ENCODE measurements at places on chromosomes 3 and 15. TPM values are rescaled to one million over a fixed set of nuclear protein-coding genes. Genes with fewer than 3 reads are reported as not detected.

GRCh38 chr15:57335293-57335715, 41.0 kb upstream of the CGNL1 start:
- no peak for DNase-seq

- DNase-seq, result no peak
Observed at GRCh38 chr15:70064441-70064840, 33.3 kb downstream of the TLE3 start.

- DNase-seq, result no peak
Observed at GRCh38 chr3:12267376-12268030, 21.4 kb upstream of the PPARG start.

DNA sequence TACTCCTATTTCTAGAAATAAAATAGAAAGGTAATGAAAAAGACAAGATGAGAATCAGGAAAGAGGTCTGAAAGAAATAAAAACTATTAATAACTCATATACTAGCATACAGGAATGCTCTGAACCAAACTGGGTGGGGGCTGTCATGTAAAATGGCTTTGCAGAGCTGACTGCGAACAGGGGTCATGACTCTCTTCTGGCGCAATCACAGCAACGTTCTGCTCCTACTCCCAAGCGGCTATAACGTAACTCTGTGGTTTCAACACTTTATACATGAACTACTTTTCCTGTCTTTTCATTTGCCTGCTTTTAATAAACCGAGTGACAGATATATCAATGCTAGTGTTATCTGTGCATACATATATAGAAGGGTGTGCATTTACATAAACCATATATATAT, 116.7 kb downstream of the DLG1 start:
- no peak for DNase-seq

- DNase-seq, result no peak
Observed at GRCh38 chr3:26237036-26237682, 385.4 kb upstream of the LRRC3B start.

DNA sequence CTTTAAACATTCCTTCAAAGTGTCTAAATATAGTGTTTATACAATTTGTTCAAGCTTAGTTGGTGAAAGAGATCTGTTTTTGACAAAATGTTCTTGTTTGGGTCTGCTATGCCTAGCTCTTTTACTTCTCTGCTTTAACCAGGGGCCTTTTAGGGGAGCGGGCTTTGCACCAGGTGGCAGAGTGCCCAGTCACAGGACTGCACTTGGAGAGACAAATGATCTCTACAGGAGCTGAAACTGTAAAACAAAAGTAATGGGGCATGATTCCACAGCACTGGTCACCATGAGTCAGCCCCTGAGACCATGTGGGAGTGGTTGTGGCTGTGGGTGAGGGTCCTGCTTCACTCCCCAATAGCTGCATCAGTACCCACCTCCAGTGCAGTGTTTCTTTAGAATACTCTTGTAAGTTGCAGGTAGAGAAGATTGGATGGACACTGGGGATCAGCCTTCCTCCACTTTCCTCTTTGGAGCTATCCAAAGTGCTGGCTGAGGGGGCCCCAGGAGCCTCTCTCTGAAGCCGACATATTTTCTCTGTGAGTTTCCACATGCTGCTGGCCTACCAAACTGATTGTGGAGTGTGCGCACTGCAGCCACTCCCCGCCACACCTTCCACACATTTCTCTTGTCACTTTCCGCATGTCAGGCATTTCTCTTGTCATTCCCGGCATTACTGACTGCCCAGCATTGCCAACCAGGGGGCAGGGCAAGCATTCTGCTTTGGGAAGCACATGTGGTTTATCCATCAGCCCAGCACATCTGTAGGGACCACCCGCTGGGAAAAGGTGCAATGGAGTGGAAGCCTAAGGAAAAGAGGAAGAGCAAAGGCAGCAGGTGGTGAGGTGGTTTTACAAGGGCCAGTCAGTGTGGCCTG, 110.0 kb downstream of the EPHB1 start:
- peak; percentile 78 for DNase-seq

- DNase-seq, result no peak
Observed at GRCh38 chr15:72203507-72203837, 5.9 kb upstream of the GRAMD2A start.

DNA sequence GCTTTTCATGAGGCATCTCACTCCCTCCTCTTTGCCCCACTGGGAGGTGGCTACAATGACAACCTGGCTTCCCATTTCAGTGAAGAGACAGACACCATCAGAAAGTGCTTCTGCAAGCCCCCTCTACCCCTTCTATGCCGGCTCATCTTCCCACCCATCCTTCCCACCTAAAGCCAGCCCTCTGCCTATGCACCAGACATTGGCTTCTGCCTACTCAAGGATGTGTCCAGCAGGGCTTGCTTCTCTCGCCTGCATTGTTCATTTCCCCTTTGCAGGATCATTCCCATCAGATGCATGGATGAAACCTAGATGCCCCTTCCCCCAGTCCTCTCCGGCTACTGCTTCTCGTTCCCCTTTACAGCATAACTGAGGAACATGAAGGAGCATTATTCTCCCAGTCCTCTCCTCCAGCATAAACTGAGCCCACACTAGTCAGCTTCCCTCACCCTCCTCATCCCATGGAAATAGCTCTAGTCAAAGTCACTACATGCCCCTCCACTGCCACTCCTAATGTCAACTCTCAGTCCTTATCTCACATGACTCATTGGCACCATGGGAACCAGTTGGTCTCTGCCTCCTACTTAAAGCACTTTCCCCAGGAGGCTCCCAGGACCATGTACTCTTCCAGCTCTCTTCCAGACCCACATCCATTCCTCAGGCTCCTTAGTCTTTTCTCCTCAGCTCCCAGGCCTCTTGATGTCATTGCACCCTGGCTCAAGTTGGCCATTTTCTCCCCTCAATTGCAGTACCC, 47.9 kb downstream of the TM2D3 start:
- no peak for DNase-seq

DNA sequence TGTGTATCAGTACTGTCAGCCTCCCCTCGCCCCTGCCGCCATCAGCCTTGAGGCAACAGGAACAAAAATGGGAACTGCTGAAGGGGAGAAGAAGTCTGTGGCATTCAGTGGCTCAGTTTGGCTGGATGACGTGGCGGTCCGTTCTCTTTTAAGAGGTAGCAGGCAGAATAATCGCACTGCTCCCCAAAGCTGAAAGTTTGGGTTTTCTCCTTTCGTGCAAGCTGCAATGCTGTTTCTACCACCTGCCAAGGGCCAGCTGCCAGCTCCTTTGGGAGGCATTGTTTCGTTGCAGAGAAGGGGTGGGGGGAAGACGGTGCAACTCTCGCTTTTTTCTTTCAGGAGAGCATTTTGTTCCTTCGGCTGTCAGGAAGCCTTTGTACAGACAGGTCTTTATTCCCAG, 369.6 kb upstream of the RORA start:
- peak; percentile 8 for DNase-seq

DNA sequence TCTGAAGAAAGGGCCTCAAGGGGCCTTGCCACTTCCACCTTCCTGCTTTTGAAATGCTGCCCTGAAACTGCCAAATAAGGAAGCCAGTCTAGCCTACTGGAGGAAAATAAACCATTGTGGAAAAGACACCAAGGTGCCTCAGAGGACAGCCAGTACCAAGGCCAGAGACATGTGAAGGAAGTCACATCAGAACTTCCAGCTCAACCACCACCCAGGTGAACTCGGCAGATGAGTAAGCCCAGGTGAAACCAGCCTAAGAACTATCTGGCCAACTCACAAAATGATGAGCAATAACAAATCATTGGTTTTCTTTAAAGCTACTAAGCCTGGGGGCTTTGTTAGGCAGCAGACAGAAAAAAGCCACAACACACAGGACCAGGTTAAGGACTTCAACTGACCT, 103.0 kb downstream of the MAGI1 start:
- DNase-seq, result no peak

DNA sequence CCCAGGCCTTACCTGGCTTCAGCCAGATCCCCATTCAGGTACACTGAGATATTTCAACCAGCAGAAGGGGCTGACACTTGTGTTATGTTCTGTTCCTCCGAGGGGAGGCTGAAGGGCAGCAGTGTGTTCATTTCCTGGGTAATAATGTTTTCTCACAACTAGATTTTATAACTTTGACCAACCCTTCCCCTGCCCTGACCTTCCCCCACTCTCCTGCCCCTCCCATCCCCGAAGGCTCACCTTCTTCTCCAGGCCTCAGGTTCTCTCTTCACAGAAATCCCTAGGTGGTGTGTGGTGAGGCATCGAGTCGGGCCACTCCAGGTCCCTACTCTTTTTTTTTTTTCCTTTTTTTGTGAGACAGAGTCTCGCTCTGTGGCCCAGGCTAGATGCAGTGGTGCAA, 34.6 kb downstream of the EPHB3 start:
- DNase-seq, result no peak

DNA sequence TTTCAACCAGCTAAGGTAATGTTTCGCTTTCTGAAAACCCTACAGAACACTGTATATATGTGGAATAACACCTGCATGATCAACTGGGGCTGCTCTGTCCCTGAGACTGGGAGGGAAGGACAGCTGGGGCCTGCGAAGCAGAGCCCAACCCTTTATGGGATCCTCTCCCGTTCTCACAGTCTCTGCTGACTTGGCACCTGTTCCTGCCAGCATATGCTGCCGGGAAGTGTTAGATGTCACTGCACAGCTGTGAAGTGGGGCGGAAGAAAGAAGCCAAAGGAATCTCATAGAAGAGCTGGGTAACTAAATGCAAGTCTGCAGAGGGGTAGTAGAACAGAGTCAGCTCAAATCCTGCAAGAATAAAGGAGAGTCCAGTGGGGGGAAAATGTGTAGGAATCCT, 29.6 kb downstream of the LRRC3B start:
- no peak for DNase-seq

DNA sequence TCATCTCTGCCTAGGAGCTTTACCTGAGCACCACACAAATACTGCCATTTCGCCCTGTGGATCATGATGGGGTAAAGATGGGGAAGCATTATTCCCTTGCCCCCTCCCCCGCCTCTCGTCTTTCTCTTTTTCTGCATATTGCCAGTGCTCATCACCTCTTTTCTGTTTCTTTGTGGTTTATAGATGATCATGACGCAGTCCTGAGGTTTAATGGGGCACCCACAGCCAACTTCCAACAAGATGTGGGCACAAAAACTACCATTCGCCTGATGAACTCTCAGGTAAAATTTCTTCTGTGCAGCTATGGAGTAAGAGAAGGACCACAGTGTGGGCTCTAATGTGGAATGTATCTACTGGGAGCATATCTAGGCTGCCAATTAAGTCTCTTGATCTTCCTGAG, 88.2 kb downstream of the RPL39L start:
- DNase-seq, result no peak

Gene LRTM1
- total RNA-seq, result not detected

Gene KNG1
- not detected for total RNA-seq

Gene SLC9C1
- total RNA-seq, result not detected

Gene DUOXA2
- not detected for total RNA-seq

Gene MOBP
- not detected for total RNA-seq

Gene ATP13A4
- total RNA-seq, result not detected

Gene B3GALNT1
- 28.4 TPM for total RNA-seq
